Globus pallidus (tissue), 1 donor: ENCODE measurements at places on chromosomes 3 and 15.

GRCh38 chr15:90685591-90686434, 31.3 kb upstream of the BLM start:
- no peak for DNase-seq

DNA sequence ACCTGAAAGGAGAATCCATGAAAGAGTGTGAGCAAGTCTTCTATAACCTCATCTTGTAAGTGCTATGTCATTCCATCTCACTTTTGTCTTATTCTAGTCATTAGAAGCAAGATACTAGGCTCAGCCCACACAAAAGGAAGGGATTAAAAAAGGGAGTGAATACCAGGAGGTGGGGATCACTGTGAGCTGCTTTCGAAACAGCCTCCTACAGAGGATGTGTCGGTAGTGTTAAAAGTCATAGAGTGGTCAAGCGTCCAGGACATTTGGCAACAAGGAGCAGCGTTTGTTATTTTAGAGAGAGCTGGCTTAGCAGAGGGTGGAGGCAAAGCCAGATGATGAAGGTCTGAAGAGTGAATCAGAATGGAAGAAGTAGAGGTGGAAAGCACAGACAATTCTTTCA, 11.7 kb upstream of the ZNF148 start:
- DNase-seq: no peak

GRCh38 chr15:92724144-92724543, 68.6 kb upstream of the FAM174B start:
- DNase-seq: no peak

DNA sequence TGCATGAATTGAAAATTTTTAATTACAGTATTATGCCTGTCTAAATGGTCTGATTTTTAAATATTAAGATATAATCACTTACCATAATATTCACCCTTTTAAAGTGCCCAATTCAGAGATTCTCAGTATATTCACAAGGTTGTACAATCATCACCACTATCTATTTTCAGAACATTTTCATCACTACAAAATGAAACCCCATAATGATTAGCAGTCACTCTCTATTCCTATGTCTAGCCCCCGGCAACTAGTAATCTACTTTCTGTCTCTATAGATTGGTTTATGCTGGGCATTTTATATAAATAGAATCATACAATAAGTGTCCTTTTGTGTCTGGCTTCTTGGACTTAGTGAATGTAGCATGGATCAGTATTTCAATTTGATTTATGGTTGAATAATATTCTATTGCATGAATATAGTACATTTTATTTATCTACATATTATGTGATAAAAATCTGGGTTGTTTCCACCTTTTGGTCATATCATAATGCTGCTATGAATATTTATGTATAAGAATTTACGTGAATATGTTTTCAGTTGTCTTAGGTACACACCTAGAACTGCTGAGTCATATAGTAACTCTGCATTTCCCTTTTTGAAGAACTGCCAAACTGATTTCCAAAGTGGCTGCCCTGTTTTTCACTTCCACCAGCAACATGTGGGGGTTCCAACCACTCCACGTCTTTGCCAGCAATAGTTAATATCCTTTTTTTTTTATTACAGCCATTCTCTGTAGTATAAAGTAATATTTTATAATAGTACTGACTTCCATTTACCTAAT, 485.7 kb upstream of the ZNF385D start:
- DNase-seq: no peak

DNA sequence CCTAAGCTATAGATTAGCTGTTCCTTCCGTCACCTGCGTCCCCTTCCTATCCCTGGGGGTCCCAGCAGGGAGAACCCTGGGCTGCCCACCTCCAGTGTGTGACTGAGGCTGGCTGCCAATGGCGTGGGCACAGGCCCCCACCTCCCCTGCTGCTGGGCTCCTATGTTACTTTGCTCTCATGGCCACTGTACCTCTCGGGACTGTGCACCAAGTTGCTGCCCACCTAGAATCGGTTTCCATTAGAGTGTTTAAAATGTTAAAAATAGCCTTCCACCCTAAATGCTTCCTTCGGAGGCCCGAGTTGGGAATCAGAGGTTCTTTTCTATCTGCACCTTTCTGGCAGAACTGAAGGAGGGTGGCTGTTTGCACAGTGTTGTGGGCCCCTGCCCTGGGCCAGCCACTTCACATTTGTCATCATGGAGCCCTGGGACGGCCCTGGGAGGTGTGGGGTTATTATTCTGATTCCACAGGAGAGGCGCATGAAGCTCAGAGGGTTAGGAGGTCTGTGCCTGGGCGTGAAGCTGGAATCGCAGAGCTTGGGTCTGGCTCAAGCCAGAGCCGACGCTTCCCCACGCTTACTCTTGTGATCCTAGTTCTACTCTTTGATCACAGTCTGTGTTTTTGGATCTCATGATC, 29.1 kb downstream of the IRAK2 start:
- DNase-seq: no peak

GRCh38 chr15:40857601-40858341, 13.9 kb downstream of the SPINT1 start:
- DNase-seq: peak; percentile 42

- DNase-seq: no peak
These were observed 3.0 kb downstream of the ISLR start for GRCh38 chr15:74176262-74177214.

DNA sequence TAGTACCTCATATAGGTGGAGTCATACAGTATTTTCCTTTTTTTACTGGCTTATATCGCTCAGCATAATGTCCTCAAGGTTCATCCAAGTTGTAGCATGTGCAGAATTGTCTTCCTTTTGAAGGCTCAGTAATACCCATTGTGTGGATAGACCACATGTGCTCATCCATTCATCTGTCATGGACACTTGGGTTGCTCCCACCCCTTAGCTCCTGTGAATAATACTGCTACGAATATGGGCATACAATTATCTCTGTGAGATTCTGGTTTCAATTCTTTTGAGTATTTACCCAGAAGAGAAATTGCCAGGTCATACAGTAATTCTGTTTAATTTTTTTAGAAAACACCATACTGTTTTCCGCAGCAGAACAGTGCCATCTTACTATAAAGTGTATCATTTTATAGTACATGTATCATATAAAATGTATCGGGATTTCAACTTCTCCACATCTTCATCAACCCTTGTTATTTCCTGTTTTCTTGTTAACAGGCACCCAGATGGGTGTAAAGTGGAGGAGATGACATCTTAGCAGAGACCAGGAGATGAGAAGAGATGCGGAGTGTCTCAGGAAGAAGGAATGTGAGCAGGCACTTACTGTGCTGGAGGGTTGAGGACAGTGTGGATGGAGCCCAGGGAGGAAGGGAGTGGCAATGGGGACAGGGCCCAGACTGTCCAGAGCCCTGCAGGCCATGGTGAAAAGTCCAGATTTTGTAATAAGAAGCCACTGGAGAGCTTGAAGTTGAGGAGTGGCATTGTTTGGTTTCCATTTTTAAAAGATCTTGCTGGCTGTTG, 27.0 kb upstream of the PRR23E start:
- no peak for DNase-seq

DNA sequence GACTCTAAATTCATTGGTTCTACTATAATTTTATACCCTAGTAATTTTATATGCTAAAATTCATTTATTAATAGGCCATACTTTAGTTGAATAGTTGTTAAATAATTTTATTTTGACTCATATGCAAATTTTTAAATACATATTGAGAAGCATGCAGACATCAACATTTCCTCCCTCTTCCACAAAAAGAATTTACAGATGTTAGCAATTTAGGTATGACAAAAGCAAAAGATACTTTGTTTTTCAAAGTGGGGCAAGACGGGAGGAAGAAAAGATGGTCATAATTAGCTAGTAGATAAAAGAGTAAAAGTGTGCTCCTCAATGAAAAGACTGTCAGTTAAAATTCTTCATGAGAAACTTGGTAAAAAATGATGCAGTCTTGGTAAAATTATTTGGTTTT, 148.9 kb upstream of the TSPAN3 start:
- DNase-seq: no peak

DNA sequence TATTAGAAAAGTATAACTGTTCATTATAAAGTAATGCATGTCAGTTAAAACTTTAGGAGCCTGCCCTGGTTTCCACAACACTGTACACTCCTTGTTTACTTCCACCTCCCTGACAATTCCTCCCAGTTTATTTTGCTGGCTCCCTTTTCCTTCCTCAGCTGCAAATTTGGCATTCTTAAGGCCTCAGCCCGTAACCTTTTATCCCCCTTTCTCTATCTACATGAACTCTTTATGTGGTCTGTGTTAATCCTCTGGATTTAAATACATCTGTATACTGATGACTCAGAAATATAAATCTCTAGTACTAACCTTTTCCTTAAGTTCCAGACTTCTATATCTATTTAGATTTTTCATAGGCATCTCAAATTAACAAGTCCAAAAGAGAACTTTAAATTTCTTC, 143.6 kb downstream of the OTOL1 start:
- no peak for DNase-seq

DNA sequence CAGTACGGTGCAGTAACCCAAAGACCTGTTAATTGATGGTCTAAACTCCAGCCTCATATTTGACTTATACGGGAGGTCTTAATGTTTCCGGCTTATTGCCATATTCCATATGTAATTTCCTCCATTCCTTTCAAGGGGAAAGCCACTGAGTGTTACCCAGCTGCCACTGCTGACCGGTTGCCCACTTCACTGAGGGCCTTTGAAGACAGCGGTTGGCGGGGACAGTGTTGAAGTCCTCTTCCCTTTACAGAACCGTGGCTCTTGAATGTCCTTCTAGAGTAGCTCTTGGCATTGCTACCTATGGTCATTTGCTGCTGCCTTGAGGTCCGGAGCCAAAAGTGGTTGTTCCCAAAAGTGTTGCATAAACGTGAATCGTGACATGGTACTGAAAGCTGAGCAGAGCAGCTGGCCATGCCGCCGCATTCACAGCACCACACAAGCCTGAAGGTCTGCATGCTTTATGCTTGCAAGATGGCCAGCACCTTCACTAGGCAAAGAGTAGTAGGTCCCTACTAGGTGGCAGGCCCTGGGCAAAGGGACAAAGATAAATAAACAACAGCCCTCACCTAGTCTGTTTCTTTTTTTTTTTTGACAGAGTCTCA, 51.7 kb upstream of the CTDSPL start:
- DNase-seq: no peak

DNA sequence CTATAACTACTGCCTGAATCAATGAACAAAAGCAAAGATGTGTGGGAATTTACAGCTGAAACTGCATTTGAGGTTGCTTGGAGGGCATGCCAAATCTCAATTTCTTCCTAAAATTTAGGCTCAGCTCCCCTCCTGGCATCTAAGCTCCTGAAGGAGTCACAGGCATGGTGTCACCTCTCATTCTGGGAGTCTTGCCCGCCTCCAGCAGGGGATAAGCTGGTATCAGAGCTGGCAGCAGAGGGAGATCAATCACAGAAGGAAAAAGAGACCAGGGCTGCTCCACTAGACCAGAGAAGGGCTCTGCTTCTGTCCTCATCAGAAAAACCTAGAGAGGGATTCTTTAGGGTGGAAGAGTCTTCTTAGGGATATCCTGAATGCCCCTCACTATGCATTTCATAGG, 150.4 kb upstream of the SLC6A11 start:
- no peak for DNase-seq

DNA sequence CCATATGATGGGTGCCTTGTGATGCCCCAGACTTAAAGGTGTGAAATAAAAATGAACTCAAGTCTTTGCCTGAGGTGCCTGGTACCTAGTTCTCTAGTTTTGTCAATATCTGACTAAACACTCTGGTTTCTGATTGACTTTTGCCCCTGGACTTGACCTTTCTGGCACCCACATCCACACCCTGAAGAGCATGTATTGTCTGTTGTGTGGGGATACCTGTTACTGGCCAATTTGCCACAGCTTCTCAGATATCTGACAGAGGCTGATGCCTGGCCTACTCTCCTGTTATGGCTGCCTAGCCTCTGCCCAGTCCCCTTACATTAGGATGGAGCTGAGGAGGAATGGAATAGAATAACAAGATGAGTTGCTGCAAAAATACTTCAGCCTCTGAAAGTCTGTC, 3.6 kb downstream of the ZBTB38 start:
- no peak for DNase-seq

DNA sequence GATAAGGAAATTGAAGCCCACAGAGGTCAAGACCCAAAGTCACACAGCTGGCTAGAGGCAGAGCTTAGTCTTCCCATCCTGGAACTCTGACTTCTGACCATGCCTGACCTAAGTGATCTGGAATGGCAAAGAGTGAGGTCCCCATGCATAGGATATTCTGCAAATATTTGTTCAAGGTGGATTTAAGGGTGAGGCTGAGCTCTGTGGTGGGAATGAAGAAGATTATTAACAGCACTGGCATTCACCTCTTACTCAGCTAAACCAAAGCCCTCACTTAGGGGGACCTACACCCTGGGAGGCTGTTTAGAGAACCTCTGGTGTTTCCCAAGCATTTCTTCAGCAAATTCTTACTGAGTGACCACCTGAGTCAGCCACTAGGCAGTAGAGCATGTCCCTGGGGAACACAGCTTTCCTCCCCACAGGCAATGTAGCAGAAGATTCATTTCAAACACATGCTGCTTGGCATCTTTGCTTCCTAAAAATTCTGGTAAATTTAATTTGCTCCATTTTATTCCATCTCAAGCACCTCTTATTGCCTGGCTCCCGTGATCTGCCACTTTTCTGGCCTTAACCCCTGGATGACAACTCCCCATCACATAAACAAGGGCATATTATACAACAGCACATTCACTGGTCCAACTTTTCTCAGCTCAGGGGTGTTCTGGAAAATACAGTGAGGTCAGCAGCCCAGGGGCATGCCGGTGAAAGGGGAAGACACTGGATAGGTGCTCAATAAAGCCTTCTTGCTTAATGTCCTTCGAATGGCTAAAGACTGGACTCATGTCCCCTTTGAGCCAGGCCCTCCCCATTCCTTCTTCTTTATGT, 176.0 kb downstream of the ABHD5 start:
- DNase-seq: no peak

DNA sequence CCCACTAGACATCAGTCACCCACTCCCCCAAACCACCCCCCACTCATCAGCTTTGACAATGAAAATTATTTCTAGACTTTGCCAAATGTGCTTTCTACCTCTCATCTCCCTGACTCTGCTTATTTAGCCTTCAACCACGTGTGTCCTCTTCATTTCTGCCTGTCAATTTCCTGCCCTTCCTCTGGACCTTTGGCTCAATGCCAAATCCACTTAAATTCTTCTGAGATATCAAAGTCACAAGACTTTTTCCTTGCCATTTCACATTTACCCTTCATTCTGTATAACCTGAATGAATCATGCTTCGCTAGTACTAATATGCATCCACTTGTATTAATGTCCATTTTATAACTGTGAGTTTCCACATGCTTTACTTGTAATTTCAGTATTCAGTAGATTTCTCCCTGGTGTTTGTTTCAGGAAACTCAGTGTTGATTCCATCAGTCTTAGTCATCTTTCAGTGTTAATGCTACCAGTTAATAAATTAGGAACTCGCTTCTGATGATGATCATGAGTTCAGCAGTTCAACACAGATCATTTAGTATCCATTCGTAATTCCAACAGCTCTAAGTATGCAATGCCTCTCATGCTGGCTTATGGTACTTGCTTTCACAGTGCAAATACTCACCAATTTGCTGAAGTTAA, 128.2 kb upstream of the OSTN start:
- no peak for DNase-seq

GRCh38 chr3:188854772-188855149, 317.0 kb upstream of the TPRG1 start:
- DNase-seq: no peak

GRCh38 chr15:32952901-32953532, 235.2 kb downstream of the GREM1 start:
- no peak for DNase-seq

GRCh38 chr15:48541341-48542278, 103.9 kb downstream of the FBN1 start:
- DNase-seq: no peak

GRCh38 chr15:81480645-81481053, 106.6 kb upstream of the TMC3 start:
- DNase-seq: peak; percentile 67
